NCI-H1436 treated with DMSO at 0.1 percent for 48 hours (cell line): ENCODE measurements at places on chromosomes 12 and 14.

GRCh38 chr14:50082308-50082742, 34.0 kb downstream of the VCPKMT start:
- no peak for DNase-seq

DNA sequence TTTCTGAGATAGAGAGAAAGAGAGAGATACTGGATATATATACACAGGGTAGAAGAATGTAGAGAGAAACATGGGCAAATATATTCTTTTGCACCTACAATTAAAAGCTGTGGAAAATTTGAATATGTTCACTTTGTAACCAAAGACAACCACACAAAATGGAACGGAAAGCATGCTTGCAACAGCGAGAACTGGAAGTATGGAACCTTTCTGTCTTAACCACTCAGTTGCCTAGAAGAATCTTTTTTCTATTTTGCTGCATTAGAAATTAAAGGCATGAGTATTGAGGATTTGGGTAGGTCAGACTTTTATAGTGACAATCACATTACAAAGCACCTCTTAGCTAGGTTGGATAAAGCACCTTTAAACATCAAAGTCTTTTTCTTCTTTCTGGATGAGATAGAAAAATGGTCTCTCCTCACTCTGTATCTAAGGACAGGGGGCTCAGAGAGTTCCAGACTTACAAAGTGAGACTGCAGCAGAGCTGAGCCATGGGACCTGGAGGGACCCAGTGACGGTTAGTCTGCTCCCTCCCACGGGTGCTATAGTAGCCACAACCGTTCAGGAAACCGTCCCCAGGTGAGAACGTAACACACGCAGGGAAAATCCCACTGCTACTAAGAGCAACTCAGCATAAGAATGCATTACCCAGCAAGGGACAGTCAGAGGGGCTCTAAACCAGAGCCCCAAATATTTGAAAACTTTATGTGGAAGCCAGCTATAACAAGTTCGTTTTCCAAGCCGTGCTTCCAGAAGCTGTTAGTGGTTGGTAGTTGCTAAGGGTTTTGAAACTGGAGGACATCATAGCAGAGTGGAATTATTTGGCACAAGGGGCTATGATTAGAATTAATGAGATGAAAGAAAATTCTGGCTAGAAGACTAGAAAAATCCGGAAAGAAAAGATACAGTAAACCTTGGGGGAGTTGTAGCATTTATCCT, 97.1 kb downstream of the DAD1 start:
- no peak for DNase-seq

DNA sequence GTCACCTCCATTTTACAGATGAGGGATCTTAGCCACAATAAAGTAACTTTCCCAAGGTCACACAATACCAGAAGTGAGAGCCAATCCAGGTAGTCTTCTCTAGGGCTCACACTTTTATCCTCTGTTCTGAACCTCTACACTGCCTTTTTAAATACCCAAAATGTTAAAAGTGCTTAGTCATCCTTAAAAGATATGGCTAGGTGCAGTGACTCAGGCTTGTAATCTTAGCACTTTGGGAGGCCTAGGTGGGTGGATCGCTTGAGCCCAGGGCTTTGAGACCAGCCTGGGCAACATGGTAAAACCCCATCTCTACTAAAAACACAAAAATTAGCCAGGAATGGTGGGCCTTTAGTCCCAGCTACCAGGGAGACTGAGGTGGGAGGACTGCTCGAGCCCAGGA, 104.1 kb upstream of the PPP4R3A start:
- DNase-seq, result no peak

- DNase-seq, result no peak
Observed at GRCh38 chr14:90023176-90023896, 38.5 kb upstream of the KCNK13 start.

- DNase-seq, result no peak
Observed at GRCh38 chr12:86196465-86196864, 59.7 kb downstream of the MGAT4C start.

GRCh38 chr12:80053051-80053790, 46.1 kb upstream of the OTOGL start:
- DNase-seq, result no peak

DNA sequence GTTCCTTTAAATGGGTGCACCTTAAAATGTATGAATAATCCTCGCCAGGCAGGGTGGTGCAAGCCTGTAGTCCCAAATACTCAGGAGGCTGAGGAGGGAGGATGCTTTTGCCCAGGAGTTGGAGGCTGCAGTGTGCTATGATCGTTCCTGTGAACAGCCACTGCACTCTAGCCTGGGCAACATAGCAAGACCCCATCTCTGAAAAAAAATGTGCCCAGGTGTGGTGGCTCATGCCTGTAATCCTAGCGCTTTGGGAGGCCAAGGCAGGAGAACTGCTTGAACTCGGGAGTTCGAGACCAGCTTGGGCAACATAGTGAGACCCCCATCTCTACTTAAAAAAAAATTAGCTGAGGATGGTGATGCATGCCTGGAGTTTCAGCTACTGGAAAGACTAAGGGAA, 39.6 kb downstream of the ACACB start:
- DNase-seq, result no peak

GRCh38 chr14:91873471-91874415, 6.4 kb upstream of the TC2N start:
- DNase-seq, result no peak

DNA sequence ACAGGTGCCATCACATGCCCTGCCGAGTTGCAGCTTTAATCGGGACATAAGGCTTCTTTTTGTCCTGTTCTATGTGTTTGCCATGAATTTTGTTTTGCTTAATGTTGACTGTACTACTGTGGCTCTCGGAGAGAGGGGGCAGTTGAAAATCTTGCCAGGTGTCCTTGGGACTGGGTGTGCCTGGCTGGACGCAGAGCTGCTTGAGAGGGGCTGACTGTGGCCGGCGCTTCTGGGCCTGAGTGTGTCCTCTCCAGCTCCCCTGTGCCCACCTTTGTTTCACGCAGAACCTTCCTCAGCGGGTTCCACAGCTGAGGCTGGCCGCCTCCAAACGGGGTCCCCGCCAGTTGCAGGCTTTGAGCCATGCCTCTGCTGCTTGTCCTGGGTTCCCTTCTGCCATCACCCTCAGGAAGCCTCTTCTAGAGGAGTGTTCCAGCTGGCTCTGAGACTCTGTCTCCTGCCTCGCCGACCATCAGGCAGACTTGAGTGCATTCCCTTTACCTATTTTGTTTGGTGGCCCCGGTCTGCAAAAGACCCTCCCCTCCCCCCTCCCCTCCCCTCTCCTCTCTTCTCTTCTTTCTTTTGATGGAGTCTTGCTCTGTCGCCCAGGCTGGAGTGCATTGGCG, 49.7 kb downstream of the DDX51 start:
- no peak for DNase-seq

DNA sequence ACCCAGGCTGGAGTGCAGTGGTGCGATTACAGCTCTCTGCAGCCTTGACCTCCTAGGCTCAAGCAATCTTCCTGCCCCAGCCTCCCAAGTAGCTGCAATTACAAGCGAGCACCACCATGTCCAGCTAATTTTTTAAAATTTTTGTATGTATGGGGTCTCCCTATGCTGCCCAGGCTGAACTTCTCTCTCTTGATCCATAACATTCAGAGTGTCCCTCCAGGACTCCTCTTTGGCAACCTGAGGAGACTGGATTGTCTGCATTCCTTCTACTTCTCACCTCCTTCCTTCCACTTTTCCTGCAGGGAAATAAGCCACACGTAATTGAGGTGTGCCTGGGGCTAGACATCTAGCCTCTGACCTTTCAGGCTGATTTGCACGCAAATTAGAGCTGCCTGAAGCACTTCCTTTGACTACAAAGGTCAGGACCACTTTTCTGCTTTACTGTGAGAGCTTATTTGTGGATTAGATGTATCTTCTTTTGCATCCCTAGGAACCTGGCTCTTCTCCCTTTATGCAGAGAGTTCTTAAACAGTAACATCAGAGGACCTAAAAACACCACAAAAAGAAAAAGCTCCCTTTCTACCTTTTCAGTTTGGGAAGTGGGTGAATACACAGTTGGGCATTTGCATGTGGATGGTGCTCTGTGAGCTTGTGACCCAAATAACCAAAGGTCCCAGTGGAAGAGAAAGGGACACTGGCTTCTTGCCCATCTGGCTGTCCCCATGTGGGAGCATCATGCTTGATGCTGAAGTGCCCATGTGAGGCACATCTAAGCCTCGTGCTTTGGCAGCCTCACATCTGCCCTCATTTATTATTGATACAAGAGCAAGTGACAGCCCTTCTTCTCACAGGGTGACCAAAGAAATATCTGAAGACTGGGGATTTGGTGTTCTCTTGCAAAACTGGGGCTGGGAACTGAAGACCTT, 33.5 kb downstream of the PYGL start:
- DNase-seq, result no peak
